Activated CD4-positive, CD25-positive, alpha-beta regulatory T cell treated with anti-CD3 and anti-CD28 coated beads, Interleukin-2, amount 50 U/mL, for 24 hours (primary cell): ENCODE measurements at places on chromosomes 1 and 21.
A peak's percentile ranks its signal among the peaks of the same experiment; 100 is the strongest.

- no peak for ATAC-seq
Measured at GRCh38 chr1:103362348-103363007, 163.0 kb upstream of the RNPC3 start.

DNA sequence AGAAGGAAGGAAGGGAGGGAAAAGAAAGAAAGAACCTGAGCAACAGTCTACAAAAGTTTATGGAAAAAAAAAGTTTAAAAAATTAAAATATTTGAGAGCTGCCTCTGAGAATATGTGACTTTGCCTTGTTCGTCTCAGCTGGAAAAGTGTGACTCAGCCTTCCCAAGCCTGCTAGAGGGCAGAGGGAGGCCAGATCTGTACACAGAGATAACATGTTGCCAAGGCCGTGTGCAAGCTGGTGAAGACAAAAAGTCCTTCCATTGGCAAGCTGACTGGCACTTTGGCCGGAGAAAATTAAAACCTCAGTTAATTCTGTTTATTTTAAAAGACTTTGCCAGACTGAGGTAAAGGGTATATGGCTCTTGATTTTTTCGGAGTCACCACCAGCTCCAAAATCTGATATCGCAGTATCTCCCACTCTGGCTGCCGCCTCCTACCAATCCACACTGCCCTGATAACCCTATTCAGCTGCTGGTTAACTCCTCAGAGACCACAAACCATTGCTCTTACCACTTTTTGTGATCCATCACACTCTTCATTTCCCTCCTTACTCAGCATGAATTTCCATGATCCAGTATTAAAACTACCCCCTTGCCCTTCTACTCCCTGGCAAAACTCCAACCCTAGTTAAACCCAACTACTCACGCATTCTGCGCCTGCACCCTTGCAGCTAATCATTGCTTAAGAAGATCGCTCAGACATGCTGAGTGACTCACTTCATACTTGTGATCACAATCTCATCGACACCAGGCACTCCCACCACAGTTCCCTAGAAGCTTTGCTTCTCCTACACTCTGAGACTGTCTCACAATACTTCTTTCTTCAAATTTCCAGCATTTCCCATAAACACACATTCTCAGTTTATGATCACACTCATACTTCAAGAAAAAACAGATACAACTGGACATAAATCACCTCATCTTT lies 5.7 kb upstream of the PPP1R15B start:
- peak; percentile 91 for ATAC-seq

- ATAC-seq, result no peak
Measured at GRCh38 chr1:235052067-235053008, 76.3 kb downstream of the TOMM20 start.

DNA sequence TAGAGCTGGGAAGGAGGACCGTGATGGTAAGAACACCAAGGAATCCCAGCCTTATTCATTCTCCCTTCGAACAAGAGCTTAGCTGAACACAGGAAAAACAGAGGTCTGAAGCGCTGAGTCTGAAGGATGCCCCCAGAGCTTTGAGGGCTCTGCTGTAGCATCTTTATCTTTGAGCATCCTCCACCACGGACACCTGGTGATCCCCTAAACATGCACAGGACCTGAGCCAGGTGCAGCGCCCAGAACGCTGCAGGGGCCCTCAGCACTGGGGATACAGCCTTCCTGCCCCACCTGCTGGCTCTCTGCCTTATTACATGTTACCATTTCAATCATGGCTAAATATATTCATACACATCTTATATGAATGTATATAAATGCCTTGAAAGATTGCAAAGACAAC lies 7.7 kb upstream of the GPATCH4 start:
- ATAC-seq, result peak; percentile 79

GRCh38 chr1:245876586-245876985 lies 630.5 kb downstream of the SMYD3 start:
- no peak for ATAC-seq

- ATAC-seq, result no peak
Measured at GRCh38 chr1:107430540-107431228, 289.8 kb downstream of the NTNG1 start.

GRCh38 chr1:43441894-43442637 lies 11.7 kb downstream of the HYI start:
- no peak for ATAC-seq

DNA sequence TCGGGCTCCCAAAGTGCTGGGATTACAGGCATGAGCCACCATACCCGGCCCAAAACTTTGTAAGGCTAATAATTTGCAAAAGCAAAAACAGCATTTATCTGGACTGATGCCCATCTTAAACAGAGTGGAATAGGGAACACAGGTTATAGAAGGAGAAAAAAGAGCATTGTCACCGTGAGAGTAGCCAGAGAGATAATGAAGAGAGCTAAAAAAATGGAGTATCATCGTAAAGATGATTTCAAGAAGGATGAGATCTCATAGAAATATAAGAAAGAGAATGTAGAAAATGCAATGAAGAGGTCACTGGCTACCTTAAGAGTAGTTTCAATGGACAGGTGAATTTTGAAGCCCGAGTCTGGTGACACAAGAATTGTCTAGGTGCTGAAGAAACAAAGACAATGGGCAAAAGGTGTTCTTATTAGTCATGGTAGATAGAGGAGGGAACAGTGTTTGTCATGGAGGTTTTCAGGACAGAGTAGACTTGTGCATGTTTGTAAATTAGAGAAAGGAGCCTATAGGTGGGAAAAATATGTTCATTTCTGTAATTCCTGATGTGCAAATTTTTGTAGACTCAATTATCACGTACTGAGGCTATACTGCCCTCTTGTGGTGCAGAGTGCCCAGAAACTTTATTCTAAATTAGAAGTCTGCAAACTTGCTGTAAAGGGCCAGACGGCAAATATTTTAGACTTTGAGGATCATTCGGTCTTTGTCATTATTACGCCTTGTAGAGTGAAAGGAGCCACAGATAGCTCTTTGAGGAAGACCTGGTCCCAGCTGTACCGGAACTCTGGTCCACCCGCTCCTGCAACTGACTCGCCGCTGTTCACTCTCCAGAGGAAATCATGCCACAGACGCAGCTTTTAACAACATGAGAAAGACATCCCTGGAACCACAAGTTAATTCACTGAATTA lies 8.1 kb upstream of the TMEM183A start:
- peak; percentile 30 for ATAC-seq

DNA sequence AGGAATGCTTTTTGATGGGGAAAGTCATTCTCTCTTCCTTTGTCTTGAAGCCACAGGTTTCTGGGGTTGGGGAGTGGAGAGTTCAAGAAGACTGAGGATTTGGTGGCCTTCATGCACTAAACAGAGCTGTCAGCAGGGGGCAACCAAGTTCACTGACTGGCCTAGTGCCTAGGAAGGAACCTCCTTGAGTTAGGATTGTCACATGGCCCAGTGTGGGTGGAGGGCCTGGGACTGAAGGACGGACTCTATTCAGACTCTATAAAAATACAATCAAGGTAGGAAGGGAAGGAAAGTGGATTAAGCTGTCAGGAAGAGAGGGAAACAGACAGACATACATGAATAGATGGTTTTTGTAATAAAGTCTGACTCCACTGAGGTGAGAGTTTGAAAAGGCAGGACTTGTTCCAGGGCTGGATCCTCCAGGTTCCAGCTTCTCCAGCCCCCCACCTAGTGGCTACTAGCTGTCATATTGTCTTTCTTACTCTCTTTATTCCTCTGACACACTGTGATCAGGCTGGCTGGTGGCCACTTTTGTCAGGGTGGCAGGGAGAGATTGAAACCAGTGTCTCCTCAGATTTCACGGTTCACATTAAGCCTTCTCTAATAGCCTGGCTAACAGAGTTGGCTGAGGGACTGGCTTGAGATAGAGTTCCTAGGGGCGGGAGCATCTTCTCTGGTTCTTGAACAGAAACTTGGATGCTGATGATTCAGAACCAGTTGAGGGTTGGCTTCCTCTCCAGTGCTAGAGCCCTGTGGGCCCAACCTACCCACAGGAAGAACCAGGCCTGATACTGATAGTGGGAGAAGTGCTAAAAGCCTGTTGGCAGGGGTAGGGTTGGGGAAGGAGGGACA lies 4.1 kb upstream of the SH3BGRL3 start:
- peak; percentile 64 for ATAC-seq

DNA sequence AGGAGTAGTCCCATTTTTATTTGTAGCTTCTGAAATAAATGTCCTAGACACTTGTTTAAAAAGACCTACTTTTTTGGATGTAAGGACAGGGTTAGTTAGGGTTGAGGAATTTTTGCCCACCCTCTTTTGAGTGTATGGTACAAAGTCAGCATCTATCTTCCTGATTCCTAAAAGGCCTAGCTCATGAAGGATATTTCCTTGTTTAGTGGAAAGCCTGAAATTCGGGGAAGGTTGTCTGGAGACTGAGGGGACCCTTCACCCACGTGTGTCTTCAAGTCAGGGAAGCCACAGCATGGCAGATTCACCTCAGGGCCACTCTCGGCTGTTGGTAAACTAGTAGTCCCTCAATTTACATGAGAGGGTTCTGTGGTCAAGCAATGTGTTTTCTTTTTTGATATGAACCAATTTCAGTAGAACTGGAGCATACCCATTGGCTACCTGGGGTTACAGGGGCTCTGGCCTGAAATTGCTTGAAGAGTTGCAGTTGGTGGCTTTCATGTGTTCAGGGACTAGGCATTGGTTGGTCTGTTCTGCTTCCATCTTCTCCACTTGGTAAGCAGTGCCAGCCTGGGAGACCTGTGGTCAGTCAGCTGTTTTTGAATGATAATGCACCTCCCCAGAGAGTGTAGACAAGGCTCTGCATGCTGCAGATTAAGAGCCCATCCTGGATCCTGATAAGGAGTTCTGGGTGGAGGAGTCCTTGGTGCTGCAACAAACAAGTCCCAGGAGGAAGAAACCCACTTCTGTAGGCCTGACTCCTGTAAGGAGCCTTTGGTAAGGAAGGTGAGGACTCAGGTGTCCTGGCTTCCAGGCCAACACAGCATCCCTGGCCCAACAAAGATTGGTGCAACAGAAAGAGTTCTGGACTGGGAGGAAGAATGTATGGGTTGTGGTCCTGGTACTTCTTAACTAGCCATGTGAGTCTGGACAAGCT lies 6.3 kb downstream of the BTG2 start:
- no peak for ATAC-seq

- ATAC-seq, result no peak
Measured at GRCh38 chr1:238071061-238071460, 180.3 kb upstream of the ZP4 start.

GRCh38 chr1:225747566-225747965 lies 30.1 kb upstream of the SRP9 start:
- ATAC-seq, result no peak

- ATAC-seq, result no peak
Measured at GRCh38 chr1:148290881-148291280, 138.8 kb upstream of the NBPF11 start.

- peak; percentile 80 for ATAC-seq
Measured at GRCh38 chr1:89953131-89953626, 41.7 kb upstream of the ZNF326 start.

GRCh38 chr1:3923378-3924185 lies 23.5 kb upstream of the C1orf174 start:
- ATAC-seq, result no peak

DNA sequence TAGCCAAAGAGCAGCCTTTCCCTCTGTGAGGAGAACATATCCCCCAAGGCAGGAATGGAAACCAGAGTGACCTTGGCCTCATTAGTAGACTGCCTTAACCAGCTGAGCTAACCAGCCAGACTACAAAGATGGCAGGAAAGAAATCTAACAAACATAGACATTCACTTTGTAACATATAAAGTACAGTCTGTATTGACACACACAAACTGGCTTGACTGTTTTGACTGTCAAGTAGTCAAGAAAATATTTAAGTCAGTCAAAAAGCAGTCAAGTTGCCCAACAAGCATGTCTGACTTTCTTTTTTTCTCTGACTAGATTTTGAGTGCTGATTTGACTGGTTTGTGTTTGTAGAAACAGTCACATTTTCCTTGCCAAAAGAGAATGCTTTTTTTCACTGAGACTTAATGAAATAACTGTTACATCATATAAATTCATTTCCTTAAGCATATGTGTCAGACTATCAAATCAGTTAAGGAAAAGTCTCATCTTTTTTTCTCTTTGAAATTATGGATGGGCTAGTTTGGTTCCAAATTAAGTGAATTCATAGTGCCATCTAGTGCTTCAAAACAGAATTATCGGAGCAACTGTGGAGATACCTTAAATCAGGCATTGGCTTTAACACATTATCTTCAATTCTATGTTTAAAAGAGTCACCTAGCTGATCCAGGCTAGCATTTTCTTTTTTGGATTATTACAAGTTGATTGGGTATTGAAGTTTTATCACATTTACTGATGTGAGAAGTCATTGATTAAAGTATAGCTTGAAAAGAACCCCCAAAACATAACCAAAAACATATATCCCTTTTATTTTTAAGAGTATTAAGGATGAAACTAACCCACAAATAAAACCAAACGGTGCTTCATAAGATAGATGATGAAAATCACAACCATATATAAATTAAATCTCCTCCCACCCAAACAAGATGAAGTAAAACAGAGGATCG lies 75.0 kb downstream of the ATP6V1G3 start:
- peak; percentile 54 for ATAC-seq

GRCh38 chr1:119737040-119737682 lies 25.4 kb downstream of the PHGDH start:
- ATAC-seq, result no peak

GRCh38 chr1:244112636-244113035 lies 61.6 kb downstream of the ZBTB18 start:
- no peak for ATAC-seq

DNA sequence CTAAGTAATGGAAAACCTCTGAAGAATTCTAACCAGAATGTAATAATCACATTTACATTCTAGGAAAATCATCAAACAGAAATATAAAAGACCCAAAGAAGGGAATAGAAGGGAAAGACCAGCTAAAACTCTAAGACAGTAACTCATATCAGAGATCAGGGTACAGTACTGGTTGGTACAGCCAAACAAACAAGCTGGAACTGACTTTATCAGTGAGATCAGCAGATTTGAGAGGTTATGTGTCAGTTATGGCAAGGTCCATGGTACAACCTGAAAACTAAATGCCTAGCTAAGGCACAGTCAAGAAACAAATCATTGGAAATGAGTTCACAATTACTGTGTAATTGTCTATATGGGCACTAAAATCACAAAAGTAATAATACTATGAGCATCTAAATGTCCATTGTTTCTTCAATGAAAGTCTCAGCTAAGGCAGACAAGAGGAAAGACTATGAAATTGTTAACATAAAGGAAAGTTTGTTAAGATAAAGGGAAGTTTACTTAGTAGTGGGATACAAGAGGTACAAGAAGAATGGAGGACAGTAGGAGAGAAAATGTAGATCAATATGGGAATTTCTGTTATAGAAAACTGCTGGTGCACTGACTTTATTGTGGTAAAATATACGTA lies 75.8 kb downstream of the TRIM33 start:
- no peak for ATAC-seq

DNA sequence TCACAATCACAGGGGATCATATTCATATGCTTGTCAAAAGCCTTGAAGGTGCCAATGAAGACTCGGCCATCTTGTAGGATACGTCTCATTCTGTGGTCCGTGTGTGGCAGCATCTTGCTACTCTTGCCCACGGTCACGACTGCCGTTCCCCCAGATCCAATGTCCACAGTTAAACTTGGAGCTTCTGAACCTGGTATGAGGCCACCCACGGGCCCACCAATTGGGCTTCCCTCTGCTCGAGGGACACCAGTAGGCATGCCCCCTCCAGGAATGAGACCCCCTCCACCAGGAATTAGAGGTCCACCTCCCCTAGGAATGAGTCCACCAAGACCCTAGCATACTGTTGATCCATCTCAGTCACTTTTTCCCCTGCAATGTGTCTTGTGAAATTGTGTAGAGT lies 39.6 kb downstream of the MORN1 start:
- ATAC-seq, result no peak
